ENCODE measurements at places on chromosomes 11 and 22. TPM values are rescaled to one million over a fixed set of nuclear protein-coding genes. Genes with fewer than 3 reads are reported as not detected.

Gene LDHAL6A
- not detected for total RNA-seq

Gene CD6
- not detected for total RNA-seq

Gene FAM111B
- 42.9 TPM for total RNA-seq

Gene LINC01488
- total RNA-seq = not detected

Gene OR51S1
- total RNA-seq = not detected

Gene MEI1
- not detected for total RNA-seq

Gene UBASH3B
- total RNA-seq = 3.5 TPM

Gene CABP4
- total RNA-seq = not detected

Gene C22orf15
- total RNA-seq = 4.9 TPM

Data from fibroblast of the aortic adventitia (primary cell).